ENCODE measurements at places on chromosomes 7 and 10.
A peak's percentile ranks its signal among the peaks of the same experiment; 100 is the strongest.

GRCh38 chr10:58951746-58952145 lies 224.7 kb upstream of the PHYHIPL start:
- DNase-seq, result no peak

DNA sequence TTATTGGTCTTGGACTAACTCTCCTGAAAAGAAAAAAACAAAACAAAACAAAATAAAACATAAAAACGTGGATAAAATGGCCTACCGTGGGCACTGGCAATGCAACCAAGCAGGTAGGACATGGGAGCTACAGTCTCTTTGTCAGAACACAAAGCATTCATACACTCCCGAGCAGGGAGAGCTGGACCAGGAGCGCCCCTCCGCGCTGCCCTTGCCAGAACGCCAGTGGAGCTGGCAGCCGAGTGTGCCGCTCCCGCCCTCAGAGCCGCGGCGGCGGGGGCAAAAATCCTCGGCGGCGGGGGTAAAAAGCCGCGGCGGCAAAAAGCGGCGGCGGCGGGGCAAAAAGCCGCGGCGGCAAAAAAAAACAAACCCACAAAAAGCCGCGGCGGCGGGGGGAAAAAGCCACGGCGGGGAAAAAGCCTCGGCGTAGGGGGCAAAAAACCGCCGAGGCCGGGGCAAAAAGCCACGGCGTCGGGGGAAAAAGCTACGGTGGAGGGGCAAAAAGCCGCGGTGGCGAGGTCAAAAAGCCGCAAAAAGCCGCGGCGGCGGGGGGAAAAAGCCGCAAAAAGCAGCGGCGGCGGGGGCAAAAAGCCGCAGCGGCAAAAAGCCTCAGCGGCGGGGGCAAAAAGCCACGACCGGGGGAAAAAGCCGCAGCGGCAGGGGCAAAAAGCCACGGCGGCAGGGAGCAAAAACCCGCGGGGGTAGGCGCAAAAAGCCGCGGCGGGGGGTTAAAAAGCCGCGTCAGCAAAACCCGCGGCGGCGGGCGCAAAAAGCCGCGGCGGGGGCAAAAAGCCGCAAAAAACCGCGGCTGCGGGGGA lies 418.1 kb downstream of the ZNF716 start:
- peak; percentile 58 for DNase-seq

GRCh38 chr10:52419281-52419680 lies 105.2 kb downstream of the DKK1 start:
- DNase-seq, result no peak

DNA sequence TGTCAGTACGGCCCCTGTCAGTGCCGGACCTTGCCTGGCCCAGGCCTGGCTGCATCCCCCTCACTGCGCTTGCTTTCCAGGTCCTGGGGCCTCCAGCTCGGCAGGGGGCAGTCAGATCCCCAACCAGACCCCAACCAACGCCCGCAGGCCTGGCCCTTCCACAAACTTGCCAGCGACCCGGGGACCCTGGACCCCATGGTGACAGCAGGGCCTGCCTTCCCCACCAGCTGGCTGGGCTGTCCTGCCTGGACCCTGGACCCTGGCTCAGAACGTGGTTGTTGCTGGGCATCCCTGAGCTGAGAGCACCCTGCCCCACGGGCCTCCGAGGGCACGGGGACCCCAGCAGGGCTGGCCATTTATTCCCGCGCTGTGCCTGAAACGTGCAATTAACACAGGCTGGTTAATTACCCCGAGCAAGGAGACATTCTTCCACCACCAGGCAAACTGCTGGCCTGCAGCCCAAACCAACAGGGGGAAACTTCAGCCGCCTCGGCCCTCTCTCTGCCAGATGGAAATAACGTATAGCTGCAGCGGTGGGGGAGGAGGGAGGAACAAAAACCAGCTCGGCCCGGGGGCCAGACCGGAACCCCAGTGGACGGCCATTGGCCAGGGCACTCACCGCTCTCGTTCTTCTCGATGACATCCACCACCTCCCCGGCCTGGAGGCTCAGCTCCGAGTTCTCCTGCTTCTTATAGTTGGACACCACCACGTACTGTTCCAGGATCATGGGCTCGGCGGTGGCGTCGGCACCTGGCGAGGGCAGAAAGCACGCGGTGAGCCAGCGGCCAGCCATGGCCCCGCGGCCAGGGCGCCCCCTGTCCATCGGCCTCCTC lies 167.1 kb downstream of the NEURL1 start:
- peak; percentile 0 for DNase-seq

- DNase-seq, result no peak
Measured at GRCh38 chr10:77374189-77374656, 263.4 kb downstream of the KCNMA1 start.

GRCh38 chr7:18191341-18191740 lies 163.7 kb upstream of the PRPS1L1 start:
- DNase-seq, result no peak

- DNase-seq, result no peak
Measured at GRCh38 chr10:11197266-11197712, 179.6 kb downstream of the CELF2 start.

GRCh38 chr7:1348096-1348822 lies 111.0 kb downstream of the MICALL2 start:
- DNase-seq, result no peak

DNA sequence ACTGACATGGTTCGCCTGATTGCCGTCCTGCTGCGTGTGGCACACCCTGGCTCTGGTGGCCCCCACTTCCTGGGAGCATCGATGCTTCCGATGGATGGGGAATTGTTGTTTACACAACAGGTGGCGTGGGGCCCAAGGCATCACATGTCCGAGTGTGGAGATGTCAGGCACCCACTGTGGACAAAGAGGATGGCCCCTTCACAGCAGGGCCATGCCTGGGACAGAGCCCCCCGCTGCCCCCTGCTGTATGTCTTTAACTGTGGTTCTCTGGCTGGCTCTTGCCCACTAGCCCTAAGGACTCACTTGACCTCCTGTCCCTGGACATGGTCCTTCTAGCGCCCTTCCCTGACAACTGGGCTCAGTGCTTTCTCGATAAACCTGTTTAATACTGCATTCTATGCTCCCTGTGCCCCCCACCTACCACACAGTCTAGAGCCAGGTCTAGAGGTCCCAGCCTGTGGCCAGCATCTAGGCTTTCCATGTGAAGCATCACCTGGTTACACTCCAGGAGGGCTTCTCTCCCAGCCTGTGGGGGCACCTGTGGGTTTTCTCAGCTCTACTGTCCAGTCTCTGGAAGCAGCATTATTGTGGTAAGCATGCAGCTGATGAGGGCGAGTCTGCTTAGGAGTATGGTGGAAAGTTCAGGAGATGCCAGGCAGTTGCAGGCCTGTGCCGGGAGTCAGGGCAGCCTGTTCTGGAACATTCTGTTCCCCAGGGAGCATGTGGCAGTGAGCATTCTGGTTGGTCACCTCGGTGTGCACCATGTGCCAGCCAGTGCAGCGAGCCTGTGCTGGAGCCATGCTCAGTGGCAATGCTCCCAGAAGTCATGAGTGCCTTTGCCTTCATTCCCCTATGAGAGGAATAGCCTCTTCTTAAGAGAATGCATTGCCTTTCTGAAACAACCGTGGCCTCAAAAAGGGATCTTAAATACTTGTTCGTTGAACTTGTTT lies 10.4 kb downstream of the ADCY1 start:
- no peak for DNase-seq

GRCh38 chr10:114772496-114773196 lies 48.9 kb upstream of the FHIP2A start:
- no peak for DNase-seq

GRCh38 chr10:34191406-34191805 lies 623.7 kb downstream of the PARD3 start:
- DNase-seq, result no peak

- DNase-seq, result no peak
Measured at GRCh38 chr10:87594864-87595263, 64.8 kb upstream of the PAPSS2 start.

All from NCI-H1092 treated with DMSO at 0.1 percent for 48 hours (cell line).